ENCODE measurements at places on chromosomes 5 and 9.
A peak's percentile ranks its signal among the peaks of the same experiment; 100 is the strongest.

GRCh38 chr5:66870708-66871107 is 274.5 kb downstream of the MAST4 start:
- no peak for DNase-seq

DNA sequence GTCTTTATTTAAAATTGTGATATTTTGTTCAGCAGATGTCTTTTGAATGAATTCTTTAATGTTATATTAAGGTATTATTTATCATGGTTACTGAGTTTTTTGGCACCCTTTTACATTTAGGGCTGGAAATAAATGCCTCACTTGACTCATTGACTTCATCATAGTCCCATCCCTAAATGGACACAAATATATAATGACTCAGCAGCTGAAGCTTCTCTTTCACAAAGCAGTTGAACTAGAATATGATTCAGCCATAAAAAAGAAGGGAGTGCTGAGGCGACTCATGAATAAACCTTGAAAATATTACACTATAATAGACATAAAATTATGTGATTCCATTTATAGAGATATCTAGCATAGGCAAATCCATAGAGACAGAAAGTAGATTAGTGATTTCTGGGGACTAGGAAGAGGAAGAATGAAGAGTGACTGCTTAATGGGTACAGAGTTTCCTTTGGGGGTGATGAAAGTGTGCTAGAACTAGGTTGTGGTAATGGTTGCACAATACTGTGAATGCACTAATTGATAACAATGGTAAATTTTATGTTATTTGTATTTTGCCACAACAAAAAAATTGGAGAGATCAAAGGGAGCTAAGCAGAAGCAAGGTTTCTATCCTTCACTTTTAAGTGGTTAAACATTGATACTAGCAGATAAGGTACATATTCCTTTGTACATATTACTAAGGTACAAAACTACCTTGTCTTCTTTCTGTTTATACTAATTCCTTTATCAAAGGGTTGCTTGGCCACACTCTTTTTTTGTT is 449.6 kb downstream of the NTRK2 start:
- no peak for DNase-seq

DNA sequence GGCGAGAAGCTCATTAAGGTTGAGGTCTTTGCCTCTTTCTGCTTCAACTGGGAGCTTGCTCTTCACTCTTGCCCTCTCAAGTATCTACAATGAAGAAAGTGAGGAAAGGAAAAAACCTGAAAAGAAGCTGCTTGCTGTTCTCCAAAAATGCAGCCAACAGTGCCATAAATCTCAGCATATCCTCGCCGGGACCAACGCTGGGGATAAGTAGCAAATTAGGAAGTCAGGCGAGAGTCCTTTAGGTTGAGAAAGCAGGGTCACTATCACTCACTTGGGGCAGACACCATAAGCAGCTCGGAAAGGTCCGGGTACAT is 399 bp downstream of the NUP155 start:
- no peak for DNase-seq

DNA sequence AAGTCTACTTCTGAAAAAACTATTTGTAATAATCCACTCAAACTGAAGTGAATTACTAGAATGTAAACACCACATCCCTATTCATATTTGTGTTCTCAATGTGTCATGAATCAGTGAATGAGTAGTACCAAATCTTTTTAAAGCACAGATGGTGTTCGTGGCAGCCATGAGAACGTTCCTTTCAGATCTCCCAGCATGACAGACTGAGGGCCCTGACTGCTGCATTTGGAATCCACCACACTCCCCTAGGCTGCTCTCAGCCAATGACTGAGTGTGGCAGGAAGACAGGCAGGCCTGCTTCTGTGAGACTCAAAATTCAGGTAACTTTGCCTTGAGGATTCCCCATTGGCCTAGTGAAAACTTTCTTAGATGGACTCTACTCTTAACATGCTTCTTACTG is 10.9 kb upstream of the JMY start:
- DNase-seq = no peak

GRCh38 chr9:134970719-134971118 is 53.0 kb upstream of the FCN1 start:
- DNase-seq = no peak

DNA sequence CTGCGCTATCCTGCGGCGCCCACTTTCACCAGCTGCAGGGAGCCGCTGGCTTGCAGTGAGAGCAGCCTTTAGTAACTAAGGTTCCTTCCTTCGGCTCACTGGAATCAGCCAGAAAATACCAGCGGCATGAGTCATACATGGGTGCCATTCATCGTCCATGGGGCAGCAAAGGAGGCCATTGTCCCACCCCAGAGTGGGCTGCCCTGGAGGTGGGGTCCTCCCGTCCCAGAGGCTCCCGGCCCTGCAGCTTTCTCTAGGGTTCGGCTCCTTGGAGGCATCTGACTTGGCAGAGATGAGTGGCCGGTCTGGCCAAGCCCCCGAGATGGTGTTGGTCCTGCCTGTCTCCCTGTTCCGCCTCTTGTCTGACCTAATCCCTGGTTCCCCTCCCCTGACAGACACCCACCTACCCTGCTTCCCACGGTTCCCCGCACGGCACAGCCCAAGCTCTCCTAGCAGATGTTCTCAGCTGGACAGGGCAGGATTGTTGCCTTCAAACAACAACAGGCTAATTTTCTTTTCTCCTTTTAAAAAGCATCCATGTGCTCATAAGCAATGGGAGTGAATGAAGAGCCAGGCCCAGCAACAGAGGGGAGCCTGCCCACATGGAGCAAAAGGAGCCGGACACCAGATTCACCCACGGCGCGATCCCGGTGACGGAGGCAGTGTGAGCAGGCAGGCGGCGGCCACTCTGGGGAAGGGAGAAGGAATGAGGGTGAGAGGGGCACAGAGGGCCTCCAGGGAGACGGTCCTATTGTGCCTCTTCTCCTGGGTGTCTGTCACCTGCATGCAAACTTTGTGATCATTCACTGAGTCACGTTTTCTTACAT is 97.0 kb upstream of the COL5A1 start:
- peak; percentile 86 for DNase-seq

Data from ELF-1 (cell line).